T-helper 17 cell (primary cell): ENCODE measurements at places on chromosomes 11 and 22. TPM values are rescaled to one million over a fixed set of nuclear protein-coding genes. Genes with fewer than 3 reads are reported as not detected.

OR52H1 gene
- not detected for total RNA-seq

POTEH gene
- not detected for total RNA-seq

RAC2 gene
- 297 TPM for total RNA-seq

LRRN4CL gene
- not detected for total RNA-seq

SCUBE2 gene
- not detected for total RNA-seq

DNA sequence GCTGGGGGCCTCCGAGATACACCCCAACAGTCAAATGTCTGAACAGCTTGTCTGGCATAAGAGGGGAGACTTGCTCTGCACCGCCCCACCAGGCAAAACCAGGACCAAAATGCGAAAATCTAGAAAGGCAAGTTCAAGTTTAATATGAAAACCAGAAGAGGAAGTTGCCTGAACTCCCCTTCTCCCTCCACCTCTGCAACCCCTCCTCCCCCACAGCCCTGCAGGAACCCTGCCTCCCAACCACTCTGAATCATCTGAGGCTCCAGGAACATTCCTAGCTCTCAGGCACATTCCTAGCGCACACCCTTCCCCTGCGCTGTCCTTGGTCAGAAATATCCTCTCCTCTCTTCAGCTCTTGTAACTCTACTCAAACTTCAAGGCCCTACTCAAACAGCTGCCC, 36.7 kb downstream of the ISX start:
- peaks cover 38% of the 10 kb centered on the region for H3K27me3 ChIP-seq
- H3K4me3 ChIP-seq = no peak overlapping the region
- DNase-seq = no peak
- H3K27ac ChIP-seq = no peak overlapping the region

GRCh38 chr11:88188932-88189253, 13.7 kb upstream of the RAB38 start:
- no peaks in the 10 kb centered on the region for H3K27me3 ChIP-seq
- no peak overlapping the region for H3K27ac ChIP-seq
- no peak overlapping the region for H3K4me3 ChIP-seq
- DNase-seq = no peak
- no peaks in the 10 kb centered on the region for H3K36me3 ChIP-seq
- H3K4me1 ChIP-seq = no peaks in the 10 kb centered on the region

- H3K27ac ChIP-seq = no peak overlapping the region
- no peak overlapping the region for H3K4me3 ChIP-seq
- no peak for DNase-seq
- peaks cover 4% of the 10 kb centered on the region for H3K4me1 ChIP-seq
- H3K36me3 ChIP-seq = no peaks in the 10 kb centered on the region
These were observed 21.4 kb downstream of the CREB3L1 start for GRCh38 chr11:46298699-46299433.

DNA sequence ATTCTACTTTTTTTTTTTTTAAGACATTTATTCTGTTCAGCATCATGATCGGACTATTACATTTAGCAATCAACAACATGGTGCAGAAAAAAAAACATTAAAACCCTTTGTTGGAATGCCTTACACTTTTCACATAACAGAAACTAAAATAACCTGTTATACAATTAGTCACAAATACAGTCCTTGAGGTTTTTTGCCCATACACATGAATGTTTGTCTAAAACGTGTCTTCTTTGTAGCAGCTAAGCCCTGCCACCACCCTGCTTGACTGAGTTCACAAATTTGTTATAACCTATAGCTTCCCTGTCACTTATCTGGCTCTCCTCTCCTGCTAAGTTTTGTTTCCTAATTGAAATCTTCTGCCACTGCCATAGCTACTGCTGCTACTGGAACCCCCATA, 75.4 kb upstream of the ARHGAP20 start:
- H3K4me1 ChIP-seq = no peaks in the 10 kb centered on the region
- DNase-seq = no peak
- H3K36me3 ChIP-seq = no peaks in the 10 kb centered on the region
- no peak overlapping the region for H3K4me3 ChIP-seq

DNA sequence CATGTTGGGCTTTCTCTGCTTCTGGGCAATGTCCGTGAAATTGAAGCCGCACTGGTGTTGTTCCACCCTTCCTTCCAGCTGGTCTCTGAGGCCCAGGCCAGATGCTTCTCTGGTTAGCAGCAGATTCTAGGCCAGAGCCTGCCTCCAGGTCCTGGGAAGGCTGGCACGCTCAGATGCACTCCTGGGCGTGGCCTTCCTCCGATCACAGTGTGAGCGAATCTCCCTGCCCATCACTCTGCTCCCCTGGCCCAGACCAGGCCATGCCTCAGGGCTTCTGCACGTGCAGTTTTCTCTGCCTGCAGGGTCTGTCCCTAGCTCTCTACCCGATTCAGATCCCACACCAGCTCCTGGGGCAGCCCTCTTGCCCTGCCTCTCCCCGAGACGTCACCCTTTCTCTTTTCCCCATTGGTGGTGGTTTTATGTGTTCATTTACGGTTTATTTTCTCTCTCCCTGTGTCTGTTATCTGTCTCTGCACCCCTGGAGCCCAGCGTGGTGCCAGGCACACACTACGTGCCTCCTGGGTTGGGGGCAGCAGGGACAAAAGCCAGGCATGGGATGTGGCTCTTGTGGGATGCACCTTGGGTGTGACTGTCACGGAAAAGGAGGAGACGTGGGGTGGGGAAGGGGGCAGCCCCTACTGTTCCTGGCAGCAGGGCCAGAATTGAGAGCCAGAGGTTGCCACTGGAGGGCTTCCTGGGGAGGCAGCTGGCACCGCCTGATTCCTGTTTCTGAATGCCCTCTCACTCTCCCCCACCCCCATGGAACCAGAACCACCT, 66.0 kb downstream of the KCNQ1 start:
- H3K4me1 ChIP-seq = peaks cover 17% of the 10 kb centered on the region
- DNase-seq = no peak
- no peaks in the 10 kb centered on the region for H3K27me3 ChIP-seq
- peaks cover 4% of the 10 kb centered on the region for H3K36me3 ChIP-seq

GRCh38 chr22:43550672-43551071, 138.9 kb downstream of the MPPED1 start:
- H3K36me3 ChIP-seq = no peaks in the 10 kb centered on the region
- no peak overlapping the region for H3K27ac ChIP-seq
- H3K27me3 ChIP-seq = peaks cover 26% of the 10 kb centered on the region
- H3K4me1 ChIP-seq = no peaks in the 10 kb centered on the region

GRCh38 chr11:48109046-48109666, 107.5 kb upstream of the OR4B1 start:
- H3K4me3 ChIP-seq = peak overlapping the region; percentile 95
- no peaks in the 10 kb centered on the region for H3K36me3 ChIP-seq
- no peak for DNase-seq

DNA sequence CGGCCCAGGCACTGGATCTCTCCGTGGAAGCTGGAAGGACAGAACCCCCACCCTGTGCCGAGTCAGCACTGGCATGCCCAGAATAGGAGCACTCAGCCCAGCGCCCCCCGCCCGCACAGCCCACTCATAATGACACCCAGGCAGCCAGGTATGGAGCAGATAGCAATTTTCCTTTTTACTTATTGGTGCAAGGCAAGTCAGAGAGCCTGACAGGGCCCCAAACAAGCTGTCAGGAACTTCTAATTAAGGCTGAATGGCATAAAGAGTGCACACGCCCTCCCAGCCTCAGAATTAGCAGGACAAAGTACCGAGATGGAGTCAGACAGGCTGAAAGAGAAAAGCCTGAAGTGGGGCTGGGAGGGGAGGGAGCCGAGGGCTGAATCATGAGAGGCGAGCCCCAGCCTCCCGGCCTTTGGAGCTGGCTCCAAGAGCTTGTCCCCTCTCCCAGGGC, 76.9 kb downstream of the DSCAML1 start:
- no peaks in the 10 kb centered on the region for H3K36me3 ChIP-seq
- no peak for DNase-seq
- no peaks in the 10 kb centered on the region for H3K4me1 ChIP-seq
- peaks cover 54% of the 10 kb centered on the region for H3K27me3 ChIP-seq
- no peak overlapping the region for H3K27ac ChIP-seq
- H3K4me3 ChIP-seq = no peak overlapping the region

GRCh38 chr22:50014655-50015401, 2.3 kb upstream of the IL17REL start:
- no peak overlapping the region for H3K27ac ChIP-seq
- H3K4me3 ChIP-seq = peak overlapping the region; percentile 52
- peaks cover 23% of the 10 kb centered on the region for H3K4me1 ChIP-seq
